ENCODE measurements at places on chromosomes 6 and 20. TPM values are rescaled to one million over a fixed set of nuclear protein-coding genes. Genes with fewer than 3 reads are reported as not detected.

GRCh38 chr6:13217206-13217905 lies 111.0 kb downstream of the TBC1D7 start:
- H3K27me3 ChIP-seq: no peaks in the 10 kb centered on the region
- H3K36me3 ChIP-seq: no peaks in the 10 kb centered on the region
- H3K4me3 ChIP-seq: no peak overlapping the region
- no peak overlapping the region for H3K27ac ChIP-seq

GRCh38 chr6:10626154-10626741 lies 68.2 kb downstream of the C6orf52 start:
- H3K4me3 ChIP-seq: peak overlapping the region; percentile 8
- no peaks in the 10 kb centered on the region for H3K36me3 ChIP-seq
- H3K27me3 ChIP-seq: no peaks in the 10 kb centered on the region
- DNase-seq: peak; percentile 80

DNA sequence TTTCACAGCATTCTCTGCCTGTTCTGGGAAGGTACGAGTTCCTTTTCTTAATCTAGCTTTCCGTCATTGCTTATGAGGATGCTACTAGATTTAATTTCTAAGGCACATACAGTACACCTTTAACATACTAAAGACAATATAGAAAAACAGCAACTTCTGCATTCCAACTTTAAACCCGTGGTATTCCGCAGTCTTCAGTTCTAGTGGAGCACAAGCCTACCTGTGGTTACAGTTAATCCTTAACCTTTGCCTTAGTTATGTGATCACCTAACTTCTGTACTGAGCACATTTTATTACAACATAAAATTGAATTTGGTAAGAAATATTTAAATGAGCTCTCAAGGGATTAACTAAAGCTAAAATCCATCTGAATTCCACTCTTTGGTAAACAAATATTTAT lies 289.5 kb downstream of the BTBD9 start:
- no peak for DNase-seq
- H3K4me3 ChIP-seq: no peak overlapping the region
- no peaks in the 10 kb centered on the region for H3K27me3 ChIP-seq
- peaks cover 6% of the 10 kb centered on the region for H3K4me1 ChIP-seq

DNA sequence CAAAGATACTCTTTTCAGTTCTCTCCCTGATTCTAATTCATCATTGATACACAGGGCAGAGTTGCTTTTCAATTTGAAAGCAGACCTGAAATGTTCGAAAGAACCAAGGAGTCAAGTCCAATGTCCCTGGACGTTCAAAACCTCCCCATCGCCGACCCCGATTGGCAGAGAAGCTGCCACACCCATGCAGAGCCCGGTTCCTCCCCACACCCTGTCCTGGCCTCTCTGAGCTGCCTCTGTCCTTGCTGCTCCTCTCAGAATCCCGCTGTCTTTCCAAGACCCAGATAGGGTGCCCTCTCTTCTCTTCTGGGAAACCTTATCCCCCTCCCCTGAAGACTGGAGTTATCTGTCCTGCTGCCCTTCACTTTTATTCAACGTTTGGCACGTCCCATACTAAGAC lies 52.3 kb upstream of the CITED2 start:
- no peak for DNase-seq
- H3K4me3 ChIP-seq: no peak overlapping the region
- H3K27me3 ChIP-seq: no peaks in the 10 kb centered on the region
- H3K4me1 ChIP-seq: no peaks in the 10 kb centered on the region
- H3K27ac ChIP-seq: no peak overlapping the region

- no peaks in the 10 kb centered on the region for H3K36me3 ChIP-seq
- H3K4me3 ChIP-seq: no peak overlapping the region
- no peak for DNase-seq
- no peak overlapping the region for H3K27ac ChIP-seq
- H3K4me1 ChIP-seq: peaks cover 4% of the 10 kb centered on the region
Observed at GRCh38 chr20:24999568-24999967, 7.0 kb upstream of the APMAP start.

GRCh38 chr6:40344566-40345167 lies 242.5 kb downstream of the LRFN2 start:
- no peak overlapping the region for H3K4me3 ChIP-seq
- H3K4me1 ChIP-seq: no peaks in the 10 kb centered on the region
- no peak for DNase-seq

GRCh38 chr20:24590178-24590982 lies 121.0 kb downstream of the SYNDIG1 start:
- DNase-seq: no peak
- H3K27me3 ChIP-seq: no peaks in the 10 kb centered on the region
- no peaks in the 10 kb centered on the region for H3K4me1 ChIP-seq

- no peaks in the 10 kb centered on the region for H3K27me3 ChIP-seq
- DNase-seq: no peak
- H3K27ac ChIP-seq: no peak overlapping the region
- no peaks in the 10 kb centered on the region for H3K36me3 ChIP-seq
Observed at GRCh38 chr6:170056278-170056711, 234.6 kb downstream of the DLL1 start.

DNA sequence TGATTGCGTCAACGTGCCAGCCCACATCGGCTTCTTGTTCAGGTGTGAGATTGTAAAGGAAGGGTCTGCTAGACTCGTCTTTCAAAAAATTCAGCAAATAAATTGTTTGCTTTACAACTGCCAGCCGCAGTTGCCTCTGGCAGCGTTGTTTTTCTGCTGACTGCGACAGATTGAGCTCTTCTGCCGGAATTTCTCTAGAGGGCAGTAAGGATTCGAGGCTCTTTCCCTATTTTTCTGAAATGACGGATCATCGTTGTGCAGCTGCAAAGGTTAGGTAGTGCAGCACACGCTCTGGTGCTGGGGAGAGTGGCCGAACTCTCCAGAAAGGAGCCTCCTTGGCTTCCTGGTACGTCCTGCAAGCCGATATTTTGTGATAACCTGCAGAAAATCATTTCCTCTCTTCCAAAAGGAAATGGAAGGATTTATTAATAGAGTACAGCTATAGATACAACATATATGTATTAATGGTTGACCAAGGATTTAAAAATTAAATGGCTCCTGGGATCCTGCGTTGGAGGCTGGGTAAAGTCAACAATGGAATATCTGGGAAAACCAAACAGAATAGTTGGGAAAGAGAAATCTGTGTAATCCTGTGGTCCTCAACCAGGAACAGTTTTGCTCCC lies 121.9 kb upstream of the ZFP64 start:
- DNase-seq: peak; percentile 66
- no peaks in the 10 kb centered on the region for H3K27me3 ChIP-seq
- no peaks in the 10 kb centered on the region for H3K4me1 ChIP-seq
- no peak overlapping the region for H3K4me3 ChIP-seq
- H3K36me3 ChIP-seq: no peaks in the 10 kb centered on the region

DNA sequence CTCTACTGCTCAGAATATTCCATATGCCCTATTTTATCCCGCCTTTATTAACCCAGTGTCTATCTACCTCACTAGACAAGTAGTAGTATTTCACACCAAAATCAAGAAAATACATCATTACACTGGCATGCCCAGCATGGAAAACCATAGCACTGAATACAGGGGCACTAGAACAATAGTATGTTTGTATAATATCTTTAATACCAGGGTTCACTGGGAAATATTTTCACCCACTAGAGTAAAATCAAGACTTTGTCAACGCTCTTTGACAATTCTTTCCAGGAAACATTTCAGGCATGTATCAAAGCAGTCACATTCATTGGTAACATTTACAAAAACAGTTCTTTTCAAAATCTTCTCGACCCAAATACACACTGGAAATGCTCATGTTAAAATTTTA lies 119.3 kb upstream of the BEND6 start:
- H3K27ac ChIP-seq: no peak overlapping the region
- H3K4me3 ChIP-seq: no peak overlapping the region
- no peaks in the 10 kb centered on the region for H3K27me3 ChIP-seq
- no peaks in the 10 kb centered on the region for H3K36me3 ChIP-seq
- no peak for DNase-seq

DNA sequence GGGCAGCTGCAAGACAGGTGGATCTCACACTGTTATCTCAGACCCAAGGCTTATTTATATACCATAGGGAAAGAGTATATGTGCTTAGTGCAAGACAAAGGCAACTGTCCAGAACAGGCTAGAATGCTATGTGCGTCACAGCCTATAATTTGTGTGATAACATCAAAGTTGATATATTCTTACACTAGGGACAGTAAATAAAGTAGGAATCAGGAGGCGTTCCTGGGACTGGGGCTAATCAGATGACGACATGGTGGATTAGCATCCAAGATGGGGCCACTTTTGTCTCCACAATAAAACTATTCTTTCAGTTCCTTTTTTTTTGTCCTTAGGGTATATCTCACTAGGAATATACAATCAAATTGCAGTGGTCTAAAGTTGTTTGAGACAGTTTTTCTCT lies 54.9 kb upstream of the IER3 start:
- H3K27ac ChIP-seq: no peak overlapping the region
- H3K27me3 ChIP-seq: no peaks in the 10 kb centered on the region
- no peaks in the 10 kb centered on the region for H3K4me1 ChIP-seq

- H3K27me3 ChIP-seq: no peaks in the 10 kb centered on the region
- no peaks in the 10 kb centered on the region for H3K4me1 ChIP-seq
- peak; percentile 72 for DNase-seq
- H3K27ac ChIP-seq: no peak overlapping the region
- peaks cover 5% of the 10 kb centered on the region for H3K36me3 ChIP-seq
- H3K4me3 ChIP-seq: no peak overlapping the region
Observed at GRCh38 chr20:57381596-57382503, 9.3 kb upstream of the RBM38 start.

- no peak overlapping the region for H3K4me3 ChIP-seq
- no peaks in the 10 kb centered on the region for H3K4me1 ChIP-seq
- peaks cover 5% of the 10 kb centered on the region for H3K36me3 ChIP-seq
- H3K27me3 ChIP-seq: no peaks in the 10 kb centered on the region
- H3K27ac ChIP-seq: no peak overlapping the region
Observed at GRCh38 chr6:166430269-166430668, 47.5 kb upstream of the MPC1 start.

DNA sequence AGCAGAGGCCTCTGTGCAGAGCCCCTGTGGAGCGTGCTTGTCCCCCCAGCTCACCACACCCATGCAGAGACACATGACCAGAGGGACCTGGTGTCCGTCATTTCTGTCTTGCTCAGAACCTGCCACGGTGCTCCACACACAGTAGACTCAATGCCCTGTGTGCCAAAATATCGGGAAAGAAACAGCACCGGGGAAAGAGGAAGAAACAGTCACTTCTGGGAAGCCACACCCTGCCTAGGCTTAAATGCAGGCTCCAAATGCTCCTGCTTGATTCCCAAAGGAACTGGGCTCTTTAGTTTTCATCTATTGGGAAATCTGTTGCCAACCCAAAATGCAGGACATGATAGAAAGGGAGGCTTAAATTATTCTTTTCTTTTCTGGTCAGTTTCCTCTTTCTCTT lies 503.9 kb downstream of the CD83 start:
- H3K4me1 ChIP-seq: no peaks in the 10 kb centered on the region
- H3K36me3 ChIP-seq: no peaks in the 10 kb centered on the region
- DNase-seq: no peak
- H3K27ac ChIP-seq: no peak overlapping the region

DNA sequence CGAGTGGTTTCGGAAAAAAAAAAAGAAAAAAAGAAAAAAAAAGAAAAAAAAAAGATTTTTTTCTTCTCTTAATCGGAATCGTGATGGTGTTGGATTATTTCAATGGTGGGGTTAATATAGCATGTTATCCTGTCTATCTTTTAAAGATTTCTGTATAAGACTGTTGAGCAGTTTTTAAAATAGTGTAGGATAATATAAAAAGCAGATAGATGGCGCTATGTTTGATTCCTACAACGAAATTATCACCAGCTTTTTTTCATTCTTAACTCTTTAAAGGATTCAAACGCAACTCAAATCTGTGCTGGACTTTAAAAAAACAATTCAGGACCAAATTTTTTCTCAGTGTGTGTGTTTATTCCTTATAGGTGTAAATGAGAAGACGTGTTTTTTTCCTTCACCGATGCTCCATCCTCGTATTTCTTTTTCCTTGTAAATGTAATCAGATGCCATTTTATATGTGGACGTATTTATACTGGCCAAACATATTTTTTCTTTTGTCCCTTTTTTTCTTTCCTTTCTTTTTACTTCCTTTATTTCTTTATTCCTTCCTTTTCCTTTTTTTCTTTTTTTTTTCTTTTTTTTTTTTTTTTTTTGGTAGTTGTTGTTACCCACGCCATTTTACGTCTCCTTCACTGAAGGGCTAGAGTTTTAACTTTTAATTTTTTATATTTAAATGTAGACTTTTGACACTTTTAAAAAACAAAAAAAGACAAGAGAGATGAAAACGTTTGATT lies 3.6 kb downstream of the SOX4 start:
- no peaks in the 10 kb centered on the region for H3K27me3 ChIP-seq
- peak overlapping the region; percentile 68 for H3K4me3 ChIP-seq
- DNase-seq: peak; percentile 77
- H3K4me1 ChIP-seq: no peaks in the 10 kb centered on the region

GRCh38 chr20:61123751-61124368 lies 128.2 kb upstream of the CDH4 start:
- peaks cover 3% of the 10 kb centered on the region for H3K4me1 ChIP-seq
- no peak for DNase-seq
- no peaks in the 10 kb centered on the region for H3K36me3 ChIP-seq
- H3K27ac ChIP-seq: no peak overlapping the region
- no peaks in the 10 kb centered on the region for H3K27me3 ChIP-seq

GRCh38 chr20:1386323-1386722 lies 6.5 kb downstream of the FKBP1A start:
- peaks cover 2% of the 10 kb centered on the region for H3K36me3 ChIP-seq
- H3K27ac ChIP-seq: no peak overlapping the region
- peaks cover 18% of the 10 kb centered on the region for H3K4me1 ChIP-seq
- no peak for DNase-seq

DNA sequence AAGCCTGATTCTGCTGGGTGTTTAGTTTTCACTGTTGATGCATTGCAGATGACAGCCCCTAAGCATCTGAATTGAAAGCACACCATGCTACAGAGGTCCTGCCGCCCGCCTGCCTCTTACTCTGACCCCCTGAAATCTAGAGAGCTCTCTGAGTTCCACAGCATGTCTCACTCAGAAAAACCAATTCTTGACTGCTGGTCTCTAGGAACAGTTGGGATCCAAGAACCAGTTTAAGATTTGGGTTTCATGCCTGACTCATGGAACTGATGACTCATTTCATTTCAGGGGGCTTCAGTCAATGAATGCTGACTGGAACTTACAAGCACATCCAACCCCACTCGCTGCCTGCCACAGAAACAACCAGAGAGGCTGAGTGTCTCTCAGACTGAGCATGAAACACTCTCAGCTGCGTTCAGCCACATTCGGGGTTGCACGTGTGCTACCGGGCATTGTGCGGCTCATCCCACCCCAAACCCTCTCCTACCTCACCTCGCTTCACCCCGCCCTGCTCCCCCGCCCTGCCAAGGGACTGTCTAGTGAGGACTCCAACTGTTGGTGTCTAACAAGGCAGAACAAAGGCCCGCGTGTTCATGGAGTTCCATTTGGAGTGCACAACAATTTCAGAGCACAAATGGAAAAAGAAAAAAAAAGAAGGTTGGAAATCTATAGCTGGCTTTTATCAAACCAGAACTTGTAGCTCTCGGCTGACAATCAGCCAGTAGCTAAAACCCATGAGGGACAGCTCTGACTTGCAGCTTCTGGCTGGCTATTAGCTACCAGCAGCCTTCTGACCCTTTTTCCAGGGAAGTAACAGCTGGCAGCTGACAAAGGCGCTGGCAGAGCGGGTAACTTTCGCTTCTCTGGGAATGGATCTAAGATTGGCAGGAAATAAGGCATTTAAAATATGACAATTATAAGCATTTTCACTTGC lies 20.0 kb upstream of the TRAF3IP2 start:
- H3K27me3 ChIP-seq: no peaks in the 10 kb centered on the region
- H3K4me1 ChIP-seq: peaks cover 10% of the 10 kb centered on the region
- peak; percentile 87 for DNase-seq
- H3K36me3 ChIP-seq: no peaks in the 10 kb centered on the region
- H3K4me3 ChIP-seq: peak overlapping the region; percentile 20
- peak overlapping the region; percentile 45 for H3K27ac ChIP-seq

DACT2 gene
- not detected for polyA plus RNA-seq

ARMC12 gene
- polyA plus RNA-seq: 0.17 TPM

EFCAB8 gene
- not detected for polyA plus RNA-seq

Measured in fibroblast of lung (primary cell).